ENCODE measurements at places on chromosomes 6 and 20. TPM values are rescaled to one million over a fixed set of nuclear protein-coding genes. Genes with fewer than 3 reads are reported as not detected.
A peak's percentile ranks its signal among the peaks of the same experiment; 100 is the strongest.

The EFCAB8 gene
- total RNA-seq: not detected

GRCh38 chr6:43766964-43767461, 3.0 kb upstream of the VEGFA start:
- no peak for DNase-seq
- H3K4me3 ChIP-seq: no peak overlapping the region

DNA sequence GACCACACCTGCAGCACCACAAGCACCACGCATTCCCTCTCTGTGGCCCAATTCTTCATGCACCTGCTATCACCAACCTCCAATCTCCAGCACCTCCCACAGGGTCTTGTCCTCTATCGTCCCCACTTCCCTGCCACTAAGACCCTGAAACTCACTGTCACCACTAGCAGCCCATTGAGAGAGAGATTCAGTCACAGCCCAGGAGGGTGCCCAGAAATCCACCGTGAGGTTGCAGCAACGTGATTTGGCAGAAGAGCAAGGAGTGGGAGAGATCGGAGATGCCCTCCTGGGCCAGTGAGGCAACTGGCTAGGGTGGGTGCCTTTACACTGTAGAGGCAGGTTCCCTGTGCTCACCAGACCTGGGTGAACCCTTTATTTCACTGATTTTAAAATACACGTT, 90.1 kb downstream of the ANKRD60 start:
- no peaks in the 10 kb centered on the region for H3K36me3 ChIP-seq
- no peak overlapping the region for H3K27ac ChIP-seq
- no peak for DNase-seq
- H3K4me3 ChIP-seq: no peak overlapping the region
- peaks cover 15% of the 10 kb centered on the region for H3K4me1 ChIP-seq

DNA sequence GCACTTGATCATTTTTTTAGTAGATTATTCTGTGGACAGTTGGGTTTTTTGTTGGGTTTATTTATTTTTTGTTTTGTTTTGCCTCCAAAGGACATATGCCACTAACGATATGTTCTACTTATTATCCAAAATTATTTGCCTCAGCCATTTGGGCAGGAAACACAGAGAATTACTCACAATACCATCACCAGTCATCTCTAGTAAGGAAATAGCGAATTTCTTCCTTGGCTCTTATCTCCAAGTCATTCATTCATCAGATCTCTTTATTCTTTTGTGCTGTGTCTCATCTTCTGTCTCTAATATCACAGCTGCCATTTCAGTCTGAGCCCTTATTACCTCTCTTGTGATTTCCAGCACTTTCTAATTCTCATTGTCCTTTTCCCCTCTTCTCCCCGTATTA, 130.4 kb upstream of the SMLR1 start:
- no peaks in the 10 kb centered on the region for H3K27me3 ChIP-seq
- peak; percentile 17 for DNase-seq
- H3K27ac ChIP-seq: no peak overlapping the region
- H3K4me3 ChIP-seq: no peak overlapping the region
- no peaks in the 10 kb centered on the region for H3K36me3 ChIP-seq

GRCh38 chr20:33604084-33604990, 57.8 kb upstream of the C20orf144 start:
- H3K36me3 ChIP-seq: no peaks in the 10 kb centered on the region
- DNase-seq: no peak
- no peak overlapping the region for H3K4me3 ChIP-seq
- H3K27me3 ChIP-seq: no peaks in the 10 kb centered on the region
- no peaks in the 10 kb centered on the region for H3K4me1 ChIP-seq
